Central memory CD8-positive, alpha-beta T cell (primary cell): ENCODE measurements at places on chromosomes 16 and 17.

DNA sequence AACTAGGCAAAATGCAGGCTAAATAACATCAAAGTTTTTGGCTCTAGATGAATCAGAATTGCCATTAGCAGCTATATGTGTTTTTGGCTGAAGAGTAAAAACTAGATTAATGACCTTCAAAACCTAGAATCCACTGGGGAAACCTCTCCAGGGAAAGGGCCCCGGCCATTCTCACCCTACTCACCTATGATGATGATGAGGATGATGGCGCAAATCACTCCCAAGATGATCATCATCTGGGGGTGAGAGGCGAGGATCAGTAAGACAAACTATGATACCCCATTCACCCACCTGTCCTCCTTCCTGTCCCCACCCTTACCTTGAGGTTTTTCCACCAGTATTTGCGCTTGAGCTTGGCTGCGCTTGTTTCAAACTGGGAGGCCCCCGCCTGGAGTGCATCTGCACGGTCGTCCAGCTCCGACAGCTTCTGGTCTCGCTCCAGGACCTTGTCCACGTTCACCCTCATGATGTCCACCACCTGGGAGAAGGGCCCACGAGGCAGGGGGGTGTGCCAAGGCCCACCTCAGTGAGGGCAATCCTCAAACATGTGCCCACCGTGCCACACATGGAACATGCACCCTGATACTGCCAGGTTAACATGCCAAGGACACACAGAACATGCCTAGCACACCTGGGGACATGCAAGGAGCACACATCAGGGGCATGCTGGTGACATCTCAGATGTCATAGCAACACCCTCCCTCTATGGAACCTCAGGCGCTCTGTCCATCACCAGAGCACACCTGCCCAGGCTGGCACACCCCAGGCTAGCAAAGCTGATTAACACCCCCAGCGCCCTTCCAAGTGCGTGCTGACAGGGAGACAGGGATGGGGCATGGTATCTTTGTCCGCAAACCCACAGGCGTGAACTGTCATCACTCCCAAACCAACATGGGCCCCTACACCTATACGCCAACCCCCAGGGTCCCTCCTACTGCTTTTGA lies 1.2 kb downstream of the VAMP2 start:
- DNase-seq = no peak
- peaks cover 53% of the 10 kb centered on the region for H3K36me3 ChIP-seq
- H3K27ac ChIP-seq = peak overlapping the region; percentile 97

GRCh38 chr17:2192367-2193057 lies 111.1 kb downstream of the SMG6 start:
- H3K36me3 ChIP-seq = peaks cover 4% of the 10 kb centered on the region
- DNase-seq = peak; percentile 43
- H3K4me3 ChIP-seq = peak overlapping the region; percentile 57
- H3K27me3 ChIP-seq = no peaks in the 10 kb centered on the region

- no peak overlapping the region for H3K4me3 ChIP-seq
- no peaks in the 10 kb centered on the region for H3K36me3 ChIP-seq
- H3K27ac ChIP-seq = no peak overlapping the region
- H3K27me3 ChIP-seq = no peaks in the 10 kb centered on the region
- H3K4me1 ChIP-seq = no peaks in the 10 kb centered on the region
These were observed 30.5 kb upstream of the WSB1 start for GRCh38 chr17:27263386-27263785.

DNA sequence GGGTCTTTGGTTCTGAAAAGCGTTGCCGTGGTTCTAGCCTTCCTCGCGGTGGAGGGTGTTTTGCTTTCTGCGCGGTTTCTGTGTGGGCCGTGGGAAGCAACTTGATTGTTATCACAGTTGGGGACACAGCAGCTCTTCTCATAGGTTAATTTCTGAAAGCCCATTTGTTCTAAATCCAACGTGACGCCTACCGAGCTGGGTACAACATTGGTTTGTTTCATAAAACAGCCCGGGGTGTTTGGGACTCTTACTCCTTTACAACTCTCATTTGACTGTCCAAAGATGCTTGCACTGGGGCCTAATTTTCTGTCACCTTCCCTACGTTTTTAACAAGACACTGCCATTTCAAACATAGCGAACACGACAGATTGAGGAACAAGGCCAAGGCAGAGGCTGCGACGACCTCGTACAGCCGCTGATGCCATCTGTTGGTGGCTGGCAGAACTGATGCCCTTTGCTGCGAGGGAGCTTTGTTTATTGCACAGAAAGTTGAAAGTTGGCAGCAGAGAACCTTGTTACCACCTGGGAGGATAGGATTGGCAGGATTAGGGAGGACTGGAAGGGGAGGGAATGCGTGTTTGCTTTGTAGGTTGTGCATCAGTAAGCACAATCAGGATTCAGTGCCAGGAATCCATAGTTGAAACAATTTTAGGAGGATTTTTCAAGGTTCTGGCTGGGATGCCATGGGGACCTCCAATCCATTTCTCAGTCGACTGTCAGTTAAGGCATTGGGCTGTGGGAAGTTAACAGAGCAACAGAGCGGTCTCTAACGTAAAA lies 98.3 kb downstream of the PITPNC1 start:
- peak overlapping the region; percentile 88 for H3K27ac ChIP-seq
- DNase-seq = peak; percentile 84
- H3K36me3 ChIP-seq = peaks cover 7% of the 10 kb centered on the region
- H3K4me3 ChIP-seq = peak overlapping the region; percentile 62

- DNase-seq = no peak
These were observed 41.6 kb downstream of the RNF157 start for GRCh38 chr17:76198702-76199101.

DNA sequence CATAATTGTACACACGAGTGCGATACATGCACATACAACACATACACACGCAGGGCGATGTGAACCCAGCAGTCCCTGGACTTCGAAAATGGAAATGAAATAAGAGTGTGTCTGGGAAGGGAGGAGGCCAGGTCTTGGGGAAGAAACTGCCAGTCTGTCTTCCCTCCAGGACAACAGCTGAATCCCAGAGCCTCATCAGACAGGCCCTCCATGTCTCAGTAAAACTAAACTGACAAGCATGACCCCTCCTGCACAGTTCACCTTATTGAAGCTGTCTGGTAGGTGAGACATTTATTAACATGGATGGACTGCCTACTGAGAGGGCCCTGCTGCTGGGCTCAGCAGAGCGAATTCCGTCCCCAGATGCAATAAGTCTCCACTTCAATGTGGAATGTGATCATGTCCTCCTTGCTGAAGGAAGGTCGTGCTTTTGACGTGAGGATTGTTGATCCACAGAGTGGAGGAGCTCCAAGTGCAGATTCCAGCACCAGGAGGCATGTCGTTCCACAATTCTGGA lies 117.4 kb downstream of the SOX9 start:
- no peak overlapping the region for H3K27ac ChIP-seq
- H3K36me3 ChIP-seq = no peaks in the 10 kb centered on the region
- no peaks in the 10 kb centered on the region for H3K27me3 ChIP-seq

DNA sequence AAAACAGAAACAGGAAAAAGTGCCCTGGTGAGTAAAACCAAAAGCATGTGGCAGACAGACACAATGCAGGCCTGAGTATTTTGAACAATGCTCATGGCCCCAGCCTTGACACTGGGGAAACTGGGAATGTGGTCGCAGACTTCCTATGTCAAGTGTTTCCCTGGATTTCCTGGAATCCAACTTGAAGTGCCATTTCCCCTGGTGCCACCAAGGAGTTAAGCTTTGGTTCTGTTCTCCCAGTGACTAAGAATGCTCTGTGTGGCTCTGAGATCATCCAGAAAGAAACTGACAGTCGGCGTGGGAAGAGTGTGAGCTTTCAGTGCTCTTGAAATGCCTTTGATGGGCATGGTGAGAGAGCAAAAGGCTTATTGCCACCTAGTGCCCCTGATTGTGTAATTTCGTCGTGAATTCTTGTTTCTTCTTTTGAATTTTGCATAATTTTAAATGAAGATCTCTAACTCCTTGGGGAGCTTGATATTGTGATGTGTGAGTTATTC lies 96.0 kb downstream of the YPEL2 start:
- no peak for DNase-seq
- no peak overlapping the region for H3K27ac ChIP-seq
- no peaks in the 10 kb centered on the region for H3K4me1 ChIP-seq
- peaks cover 2% of the 10 kb centered on the region for H3K36me3 ChIP-seq
